ENCODE measurements at places on chromosomes 16 and 17.
A peak's percentile ranks its signal among the peaks of the same experiment; 100 is the strongest.

- DNase-seq: no peak
These were observed 94.3 kb upstream of the ASIC2 start for GRCh38 chr17:33387406-33387805.

DNA sequence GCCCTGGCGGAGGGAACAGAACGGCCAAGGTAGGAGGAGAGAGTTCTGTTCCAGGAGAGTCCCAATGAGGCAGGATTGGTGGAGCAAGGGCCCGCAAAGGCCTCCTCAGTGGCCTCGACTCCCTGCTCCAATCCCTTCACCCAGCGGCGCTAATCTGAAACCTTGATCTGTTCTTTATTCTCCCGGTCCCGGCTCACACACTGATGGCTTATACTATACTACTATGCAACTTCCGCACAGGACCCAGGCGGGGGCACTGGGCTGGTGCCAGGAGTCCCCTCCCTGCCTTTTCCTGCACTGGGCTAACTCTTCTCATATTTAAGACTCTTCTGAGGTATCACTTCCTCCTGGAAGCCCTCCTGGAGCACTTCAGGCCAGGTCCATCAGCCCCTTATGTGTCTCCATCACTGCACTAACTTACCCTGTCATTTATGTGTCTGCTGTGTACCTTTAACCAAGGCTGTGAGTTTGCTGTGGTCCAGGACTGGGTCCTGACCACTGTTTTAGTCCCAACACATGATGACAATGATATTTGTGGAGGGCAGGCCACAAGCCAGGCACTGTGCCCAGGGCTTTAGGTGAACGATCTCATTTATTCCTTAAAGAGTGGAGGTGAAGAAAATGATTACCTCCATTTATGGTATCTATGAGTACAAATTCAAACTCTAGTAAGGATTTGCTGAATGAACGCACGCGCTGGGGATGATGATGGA, 6.8 kb downstream of the CCDC102A start:
- peak; percentile 7 for DNase-seq

DNA sequence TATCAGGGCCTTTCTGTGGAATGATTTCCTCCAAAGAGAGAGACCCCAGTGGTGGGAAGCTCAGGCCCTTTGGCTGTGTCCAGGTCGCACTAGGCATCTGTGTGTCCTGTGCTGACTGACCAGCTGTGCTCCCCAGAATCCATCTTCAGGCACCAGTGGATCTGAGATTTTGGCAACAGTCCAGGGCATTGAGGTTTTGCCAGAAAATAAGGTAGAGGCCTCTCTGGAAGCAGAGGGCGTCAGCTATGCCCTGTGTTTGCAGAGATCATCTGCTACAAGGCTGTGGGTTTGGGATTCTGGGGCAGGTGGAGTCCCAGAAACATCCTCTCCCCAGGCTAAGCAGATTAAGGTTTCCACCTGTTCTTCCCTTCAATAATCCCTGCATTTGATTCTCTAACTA, 57.5 kb upstream of the TOB1 start:
- DNase-seq: peak; percentile 65

GRCh38 chr17:37458805-37459204, 30.9 kb upstream of the DUSP14 start:
- no peak for DNase-seq

- DNase-seq: no peak
These were observed 19.3 kb downstream of the CNTROB start for GRCh38 chr17:7951143-7951792.

GRCh38 chr17:80527016-80527645, 17.5 kb upstream of the RPTOR start:
- DNase-seq: no peak

DNA sequence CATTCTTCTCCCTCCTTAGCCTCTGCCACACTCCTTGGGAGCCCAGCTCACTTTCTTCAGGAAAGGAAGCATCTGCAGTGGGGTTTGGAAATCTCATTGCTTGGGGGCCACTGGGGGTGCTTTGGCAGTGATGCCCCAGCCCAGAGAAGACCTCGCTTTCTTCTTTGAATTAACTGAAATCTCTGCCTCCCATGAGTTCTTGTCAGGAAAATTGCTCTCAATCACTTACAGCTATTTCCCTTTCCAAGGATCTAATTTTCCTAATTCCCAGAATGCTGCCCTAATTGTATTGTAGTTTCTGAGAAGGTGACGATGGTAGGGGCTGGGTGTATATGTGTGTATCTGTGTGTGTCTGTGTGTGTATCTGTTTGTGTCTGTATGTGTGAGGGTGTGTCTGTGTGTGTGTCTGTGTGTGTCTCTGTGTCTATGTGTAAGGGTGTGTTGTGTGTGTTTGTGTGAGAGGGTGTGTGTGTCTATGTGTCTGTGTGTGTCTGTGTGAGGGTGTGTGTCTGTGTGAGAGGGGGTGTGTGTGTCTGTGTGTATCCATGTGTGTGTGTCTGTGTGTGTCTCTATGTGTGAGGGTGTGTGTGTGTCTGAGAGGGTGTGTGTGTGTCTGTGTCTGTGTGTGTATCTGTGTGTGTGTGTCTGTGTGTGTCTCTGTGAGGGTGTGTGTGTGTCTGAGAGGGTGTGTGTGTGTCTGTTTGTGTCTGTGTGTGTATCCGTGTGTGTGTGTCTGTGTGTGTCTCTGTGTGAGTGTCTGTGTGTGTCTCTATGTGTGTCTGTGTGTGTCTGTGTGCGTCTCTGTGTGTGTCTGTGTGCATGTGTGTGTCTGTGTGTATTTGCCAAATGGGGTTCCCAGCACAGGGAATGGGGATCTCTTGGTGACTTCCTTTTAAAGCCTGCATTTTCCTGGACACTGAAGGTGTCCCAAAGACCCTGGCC, 83.5 kb upstream of the DNAJA2 start:
- DNase-seq: no peak

- no peak for DNase-seq
These were observed 25.3 kb upstream of the LITAF start for GRCh38 chr16:11611871-11612664.

- no peak for DNase-seq
These were observed 23.1 kb upstream of the SDK2 start for GRCh38 chr17:73667181-73667959.

DNA sequence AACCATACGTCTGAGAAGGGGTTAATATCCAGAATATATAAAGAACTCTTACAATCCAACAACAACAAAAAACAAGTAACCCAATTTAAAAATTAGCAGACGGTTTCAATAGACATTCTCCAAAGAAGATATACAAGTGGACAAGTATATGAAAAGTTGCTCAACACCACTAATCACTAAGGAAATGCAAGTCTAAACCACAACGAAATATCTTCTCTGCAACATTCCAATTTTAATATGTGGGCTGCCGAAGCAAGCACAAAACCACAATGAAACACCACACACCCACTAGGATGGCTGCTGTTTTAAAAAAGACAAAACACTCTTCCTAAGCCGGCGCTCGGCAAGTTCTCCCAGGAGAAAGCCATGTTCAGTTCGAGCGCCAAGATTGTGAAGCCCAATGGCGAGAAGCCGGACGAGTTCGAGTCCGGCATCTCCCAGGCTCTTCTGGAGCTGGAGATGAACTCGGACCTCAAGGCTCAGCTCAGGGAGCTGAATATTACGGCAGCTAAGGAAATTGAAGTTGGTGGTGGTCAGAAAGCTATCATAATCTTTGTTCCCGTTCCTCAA, 5.9 kb upstream of the SLC13A2 start:
- no peak for DNase-seq

- DNase-seq: no peak
These were observed 1.5 kb downstream of the CTRL start for GRCh38 chr16:67930191-67930590.

GRCh38 chr17:6035801-6036394, 34.3 kb upstream of the WSCD1 start:
- no peak for DNase-seq

GRCh38 chr17:58577696-58578095, 63.3 kb upstream of the MTMR4 start:
- peak; percentile 74 for DNase-seq

DNA sequence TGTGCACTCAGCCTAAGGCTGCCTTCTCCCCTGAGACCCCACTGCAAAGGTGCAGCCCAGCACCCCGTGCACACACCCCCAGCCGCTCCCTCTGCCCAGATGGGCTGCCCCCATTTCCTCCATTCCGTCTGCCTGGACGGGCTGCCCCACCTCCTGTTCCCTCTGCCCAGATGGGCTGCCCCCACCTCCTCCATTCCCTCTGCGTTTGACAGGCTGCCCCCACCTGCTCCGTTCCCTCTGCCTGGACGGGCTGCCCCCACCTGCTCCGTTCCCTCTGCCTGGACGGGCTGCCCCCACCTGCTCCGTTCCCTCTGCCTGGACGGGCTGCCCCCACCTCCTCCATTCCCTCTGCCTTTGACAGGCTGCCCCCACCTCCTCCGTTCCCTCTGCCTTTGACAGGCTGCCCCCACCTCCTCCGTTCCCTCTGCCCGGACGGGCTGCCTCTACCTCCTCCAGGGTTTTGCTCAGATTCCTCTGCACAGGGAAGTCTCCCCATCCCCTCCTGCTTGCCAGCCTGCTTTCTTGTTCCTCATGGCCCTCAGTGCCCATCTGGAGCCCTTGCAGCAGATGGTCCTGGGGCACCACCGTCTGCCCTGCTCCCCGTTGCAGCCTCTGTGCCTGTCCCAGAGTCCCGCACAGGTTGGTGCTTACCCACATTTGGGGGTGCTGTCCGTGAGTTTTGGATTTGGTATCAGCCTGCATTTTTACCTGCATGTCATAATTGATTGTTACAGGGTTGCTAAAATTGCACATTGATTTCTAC, 23.4 kb upstream of the IL17C start:
- peak; percentile 72 for DNase-seq

DNA sequence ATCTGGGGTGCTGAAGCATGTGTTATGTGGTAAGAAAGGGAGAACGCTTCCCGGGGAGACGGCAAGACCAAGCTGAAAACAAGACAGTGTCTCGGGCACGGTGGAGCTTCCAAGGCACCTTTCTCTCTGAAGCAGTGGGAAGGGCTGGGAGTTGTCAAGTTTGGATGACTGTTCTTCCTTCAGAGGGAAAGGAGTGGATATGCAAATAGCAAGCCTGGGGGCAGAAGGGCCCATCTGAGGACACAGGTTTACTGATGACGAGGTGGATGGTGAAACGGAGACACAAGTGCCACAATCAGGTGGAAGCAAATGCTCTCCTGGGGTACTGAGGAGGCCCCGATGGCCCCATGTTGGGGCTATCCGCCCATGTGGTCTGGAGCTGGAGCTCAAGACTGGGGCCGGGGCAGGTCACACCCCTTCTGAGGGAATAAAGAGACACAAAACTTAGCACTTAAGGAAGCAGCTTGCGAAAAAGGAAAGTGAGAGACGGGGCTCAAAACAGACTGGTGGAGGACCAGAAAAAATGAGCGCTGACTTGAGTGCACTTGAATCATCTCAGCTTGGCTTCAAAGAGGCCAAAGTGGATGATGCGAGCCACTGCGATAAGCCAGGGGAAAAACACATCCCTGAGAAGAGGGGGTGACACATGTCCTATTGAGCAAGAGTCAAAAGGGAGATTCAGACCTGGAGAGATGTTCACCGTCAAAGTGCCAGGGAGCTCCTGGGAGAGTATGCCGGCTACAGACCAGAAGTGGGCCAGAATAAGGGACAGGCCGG, 34.8 kb upstream of the MTSS2 start:
- no peak for DNase-seq

GRCh38 chr17:82297280-82297713, 20.1 kb downstream of the CD7 start:
- DNase-seq: no peak

- no peak for DNase-seq
These were observed 10.8 kb downstream of the KCTD5 start for GRCh38 chr16:2692948-2693651.

GRCh38 chr17:81110488-81111040, 54.7 kb upstream of the PVALEF start:
- DNase-seq: no peak

DNA sequence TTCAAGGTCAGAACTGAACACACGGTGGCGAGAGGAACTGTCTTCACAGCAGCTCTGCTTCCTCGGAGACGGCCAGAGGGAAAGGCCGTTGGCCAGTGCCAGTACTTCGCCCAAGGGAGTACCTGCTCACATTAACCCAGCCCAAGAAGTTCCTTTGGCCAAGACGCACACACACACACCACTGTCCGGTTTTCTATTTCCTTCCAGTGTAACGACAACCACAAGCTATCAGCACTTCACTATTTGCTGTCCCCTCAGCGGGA, 744 bp upstream of the GGNBP2 start:
- DNase-seq: no peak

DNA sequence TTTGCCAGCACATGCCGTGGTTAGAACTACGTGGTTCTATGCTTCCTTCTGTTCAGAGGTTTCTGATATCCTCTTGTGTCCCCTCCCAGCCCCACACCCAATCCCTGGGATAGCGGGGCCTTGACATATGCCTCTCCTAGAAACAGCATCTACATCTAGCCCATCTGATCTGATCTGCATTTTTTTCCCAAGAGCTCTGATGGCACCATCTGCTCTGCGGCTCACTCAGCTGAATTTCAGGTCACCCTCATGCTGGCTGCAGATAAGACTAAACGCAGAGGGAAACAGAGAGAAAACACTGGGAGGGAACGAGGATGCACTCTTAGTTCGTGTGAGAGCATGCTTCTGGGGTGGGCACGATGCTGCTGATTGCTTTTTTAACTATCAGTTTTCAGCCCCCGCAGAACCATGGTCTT, 10.7 kb downstream of the WIPI1 start:
- DNase-seq: peak; percentile 68

DNA sequence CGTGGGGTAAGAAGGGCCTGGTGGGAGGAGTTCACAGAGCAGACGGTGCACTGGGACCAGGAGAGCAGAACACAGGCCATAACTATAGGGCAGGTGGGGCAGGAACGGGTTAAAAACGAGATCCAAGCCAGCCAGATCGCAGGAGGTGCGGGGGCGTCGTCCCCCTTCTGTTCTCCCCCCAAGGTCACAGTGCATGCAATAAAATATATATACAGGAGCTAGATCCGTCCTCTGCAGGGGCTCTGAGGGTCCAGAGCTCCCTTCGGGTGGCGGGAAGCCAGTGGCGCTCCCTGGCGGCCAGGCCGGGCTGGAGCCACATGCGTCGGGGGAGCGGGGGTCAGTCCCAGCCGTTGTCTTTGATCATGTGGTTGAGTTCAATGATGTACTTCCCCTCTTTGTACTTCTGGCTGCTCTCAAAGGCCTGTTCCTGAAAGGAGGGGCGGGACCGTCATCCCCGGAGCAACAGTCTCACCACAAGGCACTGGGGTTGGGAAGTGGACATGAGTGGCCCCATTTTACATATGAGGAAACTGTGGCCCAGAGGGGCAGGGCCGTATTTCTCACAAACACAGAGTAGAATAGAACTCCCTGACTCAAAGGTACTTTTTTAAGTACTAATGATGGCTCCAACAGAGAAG, 768 bp upstream of the TBX6 start:
- peak; percentile 79 for DNase-seq

DNA sequence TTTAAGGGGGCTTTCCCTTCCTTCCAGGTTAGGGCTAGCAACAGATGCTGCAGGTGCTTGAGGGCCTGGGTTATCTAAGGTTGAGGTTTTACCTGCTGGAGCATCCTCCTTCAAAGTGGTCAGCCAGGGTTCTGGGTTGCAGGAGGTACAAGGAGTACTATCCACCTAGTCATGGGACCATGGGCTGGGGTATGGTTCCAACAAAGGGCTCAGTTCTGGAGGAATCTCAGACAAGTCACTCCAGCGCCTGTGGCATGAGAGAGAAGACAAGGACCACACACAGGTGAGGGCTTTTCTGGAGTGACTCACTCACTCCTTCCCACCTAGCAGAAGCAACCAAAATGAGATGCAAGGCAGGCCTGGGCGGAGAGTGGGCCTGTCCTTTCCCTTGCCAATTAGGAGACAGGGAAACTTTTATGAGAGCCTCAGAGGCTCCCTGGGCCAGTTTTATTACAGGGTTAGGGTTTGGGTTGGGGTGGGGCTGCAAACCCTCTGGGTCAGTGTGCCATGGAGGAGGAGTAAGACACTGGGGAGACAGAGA, 2.2 kb downstream of the MYO19 start:
- no peak for DNase-seq
